ENCODE measurements at places on chromosomes 3 and 15.

DNA sequence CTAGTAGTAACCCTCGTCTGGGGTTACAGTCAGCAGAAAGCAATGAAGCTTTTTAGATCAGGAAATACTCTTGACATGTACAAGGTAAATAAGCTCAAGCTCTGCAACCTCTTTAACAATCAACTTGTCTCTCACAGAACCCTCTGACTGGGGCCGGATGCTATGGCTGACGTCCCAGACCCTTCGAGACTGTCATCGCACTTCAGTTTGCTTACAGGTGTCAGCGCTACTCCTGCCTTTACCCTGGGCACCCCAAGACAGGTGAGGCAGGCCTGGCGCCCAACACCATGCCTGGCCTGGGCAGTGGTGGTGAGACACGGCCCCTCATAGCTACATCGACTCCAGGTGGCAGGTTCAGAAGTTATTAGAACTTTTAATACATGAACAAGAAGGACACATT, 30.6 kb downstream of the LRRFIP2 start:
- no peak for DNase-seq

DNA sequence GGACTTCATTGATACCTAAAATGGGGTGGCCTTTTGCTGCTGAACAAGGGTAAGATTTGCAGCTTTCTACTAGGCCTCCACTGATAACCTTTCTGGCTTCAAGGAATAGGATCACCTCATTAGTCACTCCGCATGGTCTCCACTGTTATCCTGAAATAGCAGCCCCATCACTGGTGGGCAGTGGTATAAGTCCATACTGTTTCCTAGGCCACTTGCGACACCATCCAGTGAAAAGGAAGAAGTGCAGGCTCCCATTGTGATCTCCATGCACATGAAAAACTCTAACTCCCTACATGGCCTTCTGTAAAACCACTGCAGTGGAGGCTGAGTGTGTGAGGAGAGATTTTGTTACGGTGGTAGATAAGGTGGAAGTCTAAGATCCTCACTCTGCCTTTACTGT, 1455.9 kb downstream of the SI start:
- peak; percentile 78 for DNase-seq

GRCh38 chr3:30184091-30184810, 422.1 kb upstream of the TGFBR2 start:
- no peak for DNase-seq

GRCh38 chr3:33915796-33916546, 117.5 kb downstream of the PDCD6IP start:
- DNase-seq, result no peak

DNA sequence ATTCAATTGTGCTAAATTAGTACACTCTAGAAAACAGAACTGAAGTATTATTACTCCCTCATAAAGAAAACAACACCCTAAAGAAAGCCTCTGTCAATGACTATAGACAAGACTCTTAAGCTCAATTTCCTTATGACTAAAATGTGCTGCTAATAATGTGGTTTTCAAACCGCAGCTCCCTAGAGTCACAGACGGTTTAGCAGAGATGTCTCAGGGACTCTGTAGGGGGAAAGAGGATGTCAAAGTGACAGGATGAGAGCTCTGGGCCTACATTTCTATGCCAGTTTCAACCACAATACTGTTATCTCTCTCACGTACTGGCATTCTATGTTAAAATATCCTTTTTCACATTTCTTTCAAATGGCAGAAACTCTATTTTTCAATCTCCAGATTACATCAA, 37.6 kb upstream of the WDR49 start:
- no peak for DNase-seq

All from NCI-H524 (cell line).